ENCODE measurements at places on chromosomes 2 and 18. TPM values are rescaled to one million over a fixed set of nuclear protein-coding genes. Genes with fewer than 3 reads are reported as not detected.

DNA sequence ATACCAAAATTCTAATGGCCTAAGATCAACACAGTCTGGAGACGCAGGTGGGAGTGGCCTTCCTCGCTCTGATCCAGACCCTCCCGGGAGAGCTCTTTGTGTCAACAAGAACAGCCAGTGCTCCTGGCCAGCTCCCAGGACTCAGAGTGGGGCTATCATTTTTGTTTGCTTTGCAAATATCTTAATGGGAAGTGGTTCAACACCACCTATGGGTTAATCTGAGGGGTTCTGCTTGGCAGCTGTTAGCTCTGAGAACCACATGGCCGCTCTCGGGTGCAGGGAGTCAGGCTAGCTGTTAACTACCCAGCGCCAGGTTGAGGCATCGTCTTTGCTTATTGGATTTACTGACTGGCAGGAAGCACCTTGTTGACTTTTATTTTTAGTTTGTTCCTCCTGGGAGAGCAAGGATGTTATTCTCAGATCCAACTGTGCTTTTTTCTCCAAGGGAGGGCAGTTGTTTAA is 184.8 kb upstream of the SP5 start:
- H3K27ac ChIP-seq = no peak overlapping the region
- no peak overlapping the region for H3K4me3 ChIP-seq
- no peaks in the 10 kb centered on the region for H3K4me1 ChIP-seq

DNA sequence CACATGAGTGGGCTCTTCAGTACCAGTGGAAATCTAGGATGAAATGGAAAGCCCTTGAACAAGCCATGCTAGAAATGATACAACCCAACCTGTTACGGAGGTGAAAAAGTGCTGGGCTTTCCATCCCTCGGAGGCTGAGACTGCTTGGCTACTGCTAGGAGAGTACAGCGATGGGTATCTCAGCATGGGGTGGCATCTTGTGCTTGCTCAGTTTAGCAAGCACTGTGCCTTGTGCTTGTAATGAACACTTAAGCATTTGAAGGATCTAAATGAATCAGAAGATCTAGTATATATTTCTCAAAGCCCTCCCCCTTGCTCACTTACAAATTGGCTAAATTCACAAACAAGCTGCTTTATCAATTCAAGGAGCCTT is 44.3 kb upstream of the EHBP1 start:
- H3K27me3 ChIP-seq = no peaks in the 10 kb centered on the region
- H3K36me3 ChIP-seq = no peaks in the 10 kb centered on the region
- DNase-seq = no peak
- H3K4me1 ChIP-seq = no peaks in the 10 kb centered on the region
- H3K4me3 ChIP-seq = no peak overlapping the region

TUBA3E gene
- total RNA-seq = not detected

- DNase-seq = no peak
- no peak overlapping the region for H3K4me3 ChIP-seq
- no peaks in the 10 kb centered on the region for H3K27me3 ChIP-seq
- no peaks in the 10 kb centered on the region for H3K36me3 ChIP-seq
- no peaks in the 10 kb centered on the region for H3K4me1 ChIP-seq
These were observed 266.1 kb upstream of the CYP26B1 start for GRCh38 chr2:72413716-72414115.

- no peak overlapping the region for H3K4me3 ChIP-seq
- no peaks in the 10 kb centered on the region for H3K4me1 ChIP-seq
- H3K36me3 ChIP-seq = no peaks in the 10 kb centered on the region
- no peaks in the 10 kb centered on the region for H3K27me3 ChIP-seq
- no peak overlapping the region for H3K27ac ChIP-seq
These were observed 505.4 kb upstream of the DDX18 start for GRCh38 chr2:117308861-117309770.

GRCh38 chr2:149679286-149679685 is 91.7 kb upstream of the MMADHC start:
- H3K36me3 ChIP-seq = no peaks in the 10 kb centered on the region
- no peak overlapping the region for H3K4me3 ChIP-seq
- H3K4me1 ChIP-seq = no peaks in the 10 kb centered on the region
- DNase-seq = no peak
- H3K27ac ChIP-seq = no peak overlapping the region
- H3K27me3 ChIP-seq = no peaks in the 10 kb centered on the region

HOXD12 gene
- total RNA-seq = not detected

FAM110C gene
- total RNA-seq = 1.9 TPM

- no peaks in the 10 kb centered on the region for H3K36me3 ChIP-seq
- H3K27me3 ChIP-seq = peaks cover 11% of the 10 kb centered on the region
- no peak overlapping the region for H3K27ac ChIP-seq
- no peaks in the 10 kb centered on the region for H3K4me1 ChIP-seq
- H3K4me3 ChIP-seq = no peak overlapping the region
These were observed 109.0 kb upstream of the ALK start for GRCh38 chr2:30030361-30030760.

- H3K36me3 ChIP-seq = no peaks in the 10 kb centered on the region
- peaks cover 2% of the 10 kb centered on the region for H3K27me3 ChIP-seq
- H3K4me1 ChIP-seq = no peaks in the 10 kb centered on the region
These were observed at the start of gene D2HGDH for GRCh38 chr2:241734467-241735208. D2HGDH (plus strand) TSS chr2:241734630; CDS start chr2:241735225, 595 bp downstream.

DNA sequence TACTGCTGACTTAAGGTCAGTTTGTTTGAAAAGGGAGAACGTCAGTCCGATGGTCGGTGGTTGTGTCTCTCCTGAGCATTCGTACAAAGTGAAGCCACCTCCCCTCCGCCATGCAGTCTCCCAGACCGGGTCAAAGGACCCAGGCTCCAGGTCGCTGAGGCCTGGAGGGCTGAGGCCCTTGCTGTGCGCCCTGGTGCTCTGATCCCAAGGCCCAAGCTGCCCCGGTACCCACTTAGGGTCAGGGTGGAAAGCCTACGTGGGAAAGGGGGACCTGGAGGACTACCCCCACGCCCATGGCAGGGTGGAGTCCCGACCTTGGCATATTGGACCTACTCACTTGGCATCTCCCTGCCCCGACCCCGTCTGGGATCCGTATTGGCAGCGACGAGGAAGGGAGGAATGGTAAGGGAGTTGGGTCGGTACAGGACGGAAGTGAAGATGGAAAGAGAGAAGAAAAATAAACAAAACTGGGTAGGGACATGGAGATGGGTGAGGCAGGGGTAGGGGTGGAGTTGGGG is 8.0 kb upstream of the SIX3 start:
- no peaks in the 10 kb centered on the region for H3K4me1 ChIP-seq
- H3K27me3 ChIP-seq = peaks cover 89% of the 10 kb centered on the region
- no peak overlapping the region for H3K4me3 ChIP-seq
- no peaks in the 10 kb centered on the region for H3K36me3 ChIP-seq
- no peak for DNase-seq

INPP5D gene
- total RNA-seq = 108 TPM

GRCh38 chr2:122525336-122525735 is 769.9 kb downstream of the TSN start:
- no peak overlapping the region for H3K27ac ChIP-seq
- H3K4me1 ChIP-seq = no peaks in the 10 kb centered on the region
- no peaks in the 10 kb centered on the region for H3K27me3 ChIP-seq
- H3K4me3 ChIP-seq = no peak overlapping the region
- no peaks in the 10 kb centered on the region for H3K36me3 ChIP-seq

CLEC4F gene
- not detected for total RNA-seq

KCNK3 gene
- total RNA-seq = 0.26 TPM

GRCh38 chr18:31792580-31792911 is 31.9 kb upstream of the SLC25A52 start:
- DNase-seq = no peak
- H3K27me3 ChIP-seq = no peaks in the 10 kb centered on the region
- H3K4me1 ChIP-seq = no peaks in the 10 kb centered on the region
- H3K4me3 ChIP-seq = no peak overlapping the region
- no peak overlapping the region for H3K27ac ChIP-seq
- no peaks in the 10 kb centered on the region for H3K36me3 ChIP-seq

IL1RL1 gene
- total RNA-seq = 0.35 TPM

LOXL3 gene
- total RNA-seq = 0.47 TPM

GRCh38 chr18:22161090-22161489 is 8.3 kb upstream of the GATA6 start:
- H3K4me1 ChIP-seq = peaks cover 12% of the 10 kb centered on the region
- H3K36me3 ChIP-seq = no peaks in the 10 kb centered on the region
- H3K27ac ChIP-seq = no peak overlapping the region
- no peak for DNase-seq

CD8B gene
- total RNA-seq = 50.8 TPM

NTSR2 gene
- total RNA-seq = not detected

DNA sequence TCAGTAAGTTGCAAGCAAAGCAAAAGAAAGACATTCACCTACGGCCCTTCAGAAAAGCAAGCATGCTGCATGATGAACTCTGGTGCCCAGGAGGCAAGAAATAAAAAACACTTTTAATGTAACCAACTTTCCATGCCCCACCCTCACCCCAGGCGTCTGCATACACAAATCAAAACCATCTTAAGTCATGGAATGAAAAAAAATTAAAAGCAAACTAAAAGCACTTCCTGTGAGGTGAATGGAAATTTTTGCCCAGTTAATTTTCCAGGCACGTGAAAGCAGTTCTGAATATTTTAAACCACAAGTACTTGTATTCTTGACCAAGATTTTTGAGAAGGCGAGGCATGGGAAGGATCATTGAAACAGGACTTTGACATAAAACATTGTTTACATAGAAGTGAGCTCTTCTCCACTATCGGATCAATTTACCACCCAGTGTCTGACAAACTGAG is 2.5 kb upstream of the ICOS start:
- H3K4me1 ChIP-seq = peaks cover 37% of the 10 kb centered on the region
- H3K27me3 ChIP-seq = no peaks in the 10 kb centered on the region
- no peak for DNase-seq
- H3K36me3 ChIP-seq = no peaks in the 10 kb centered on the region

GRCh38 chr2:156320486-156321098 is 11.9 kb downstream of the NR4A2 start:
- no peak for DNase-seq
- no peak overlapping the region for H3K27ac ChIP-seq
- H3K36me3 ChIP-seq = no peaks in the 10 kb centered on the region
- peaks cover 6% of the 10 kb centered on the region for H3K4me1 ChIP-seq
- H3K27me3 ChIP-seq = peaks cover 39% of the 10 kb centered on the region
